ENCODE measurements at places on chromosomes 7 and 10.

- no peak for DNase-seq
Observed at GRCh38 chr10:37681617-37681999, 175.8 kb downstream of the ZNF248 start.

DNA sequence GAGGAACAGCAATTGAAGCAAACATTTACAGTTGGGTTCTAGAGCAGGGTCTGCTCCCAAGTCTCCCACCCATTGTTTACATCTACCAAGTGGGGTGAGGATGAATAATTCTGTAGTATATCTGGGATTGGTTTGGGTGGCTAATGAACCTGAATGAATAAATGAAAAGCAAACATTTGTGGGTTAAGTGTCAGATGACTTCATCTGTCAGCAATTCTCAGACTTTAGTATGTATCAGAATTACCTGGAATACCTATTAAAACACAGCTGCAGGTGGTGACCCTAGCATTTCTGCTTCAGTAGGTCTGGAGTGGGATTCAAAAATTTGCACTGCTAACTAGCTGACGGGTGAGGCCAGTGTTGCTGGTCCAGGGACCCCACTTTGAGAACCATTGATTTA, 18.0 kb upstream of the NPVF start:
- DNase-seq: no peak

GRCh38 chr7:13872709-13873108, 116.8 kb downstream of the ETV1 start:
- DNase-seq: no peak

DNA sequence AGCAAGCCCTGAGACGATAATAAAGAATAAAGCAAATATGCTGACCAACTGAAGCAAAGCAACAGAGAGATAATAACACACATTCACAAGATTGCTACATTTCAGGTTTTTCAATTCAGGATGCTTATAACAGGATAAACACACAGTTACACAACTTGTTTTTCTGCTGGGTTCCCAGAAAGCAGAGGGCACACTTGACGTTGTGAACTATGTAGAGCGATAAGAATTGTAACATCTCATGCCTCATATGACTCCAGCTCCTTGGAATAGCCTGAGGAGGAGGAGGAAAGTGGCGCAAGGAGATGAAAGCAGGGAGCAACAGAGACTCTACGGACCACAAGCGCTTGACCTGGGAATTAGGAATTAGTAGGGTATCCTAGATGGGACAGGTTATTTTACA, 201.7 kb downstream of the SKAP2 start:
- DNase-seq: no peak

DNA sequence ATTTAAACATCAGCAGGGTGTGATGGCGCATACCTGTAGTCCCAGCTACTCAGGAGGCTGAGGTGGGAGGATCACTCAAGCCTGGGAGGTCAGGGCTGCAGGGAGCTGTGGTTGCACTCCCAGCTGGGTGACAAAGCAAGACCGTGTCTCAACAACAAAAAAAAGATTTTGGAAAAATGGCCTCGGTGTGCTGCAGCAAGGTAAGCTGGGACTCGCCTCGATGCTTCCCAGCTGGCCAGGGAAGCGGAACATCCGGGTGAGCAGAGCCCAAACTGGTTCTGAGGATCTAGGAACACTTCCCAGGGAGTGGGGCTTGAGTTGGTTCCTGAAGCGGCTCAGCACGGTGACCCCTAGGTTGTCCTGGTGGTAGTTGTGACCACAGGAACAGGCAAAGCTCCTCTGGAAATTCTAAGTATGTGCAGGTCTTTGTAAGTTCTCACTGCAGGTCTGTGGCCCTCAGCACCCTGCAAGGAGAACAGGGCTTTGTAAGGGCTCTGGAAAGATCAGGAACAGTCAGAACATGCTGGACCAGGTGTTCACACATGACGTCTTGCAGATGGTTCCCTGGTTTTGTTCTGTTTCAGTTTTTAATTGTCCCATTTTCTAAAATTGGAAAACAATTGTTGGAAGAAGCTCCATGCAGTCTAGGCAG, 38.6 kb upstream of the ZMIZ2 start:
- no peak for DNase-seq
